ENCODE measurements at places on chromosomes 1 and 21.

DNA sequence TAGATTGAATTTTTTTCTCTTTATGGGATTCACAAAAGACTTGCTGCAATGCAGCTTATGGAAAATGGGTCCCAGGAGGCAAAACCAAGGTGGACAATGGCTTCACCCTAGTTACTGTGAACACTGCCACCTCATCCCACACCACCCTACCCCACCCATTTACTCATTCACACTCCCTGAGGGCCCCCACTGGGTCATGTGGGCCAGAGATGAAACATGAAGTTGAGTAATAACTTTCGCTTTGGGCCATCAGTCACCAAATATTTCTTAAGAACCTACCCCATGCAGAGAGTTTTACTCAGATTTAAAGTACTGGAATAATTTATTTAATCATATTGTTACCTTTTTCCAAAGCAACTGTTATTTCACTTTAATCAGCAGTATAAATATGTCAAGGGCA is 191.8 kb downstream of the TPR start:
- H3K4me1 ChIP-seq, result no peaks in the 10 kb centered on the region
- H3K27ac ChIP-seq, result no peak overlapping the region
- H3K36me3 ChIP-seq, result no peaks in the 10 kb centered on the region
- DNase-seq, result no peak
- no peak overlapping the region for H3K4me3 ChIP-seq

- no peaks in the 10 kb centered on the region for H3K27me3 ChIP-seq
- H3K4me1 ChIP-seq, result no peaks in the 10 kb centered on the region
- no peak overlapping the region for H3K4me3 ChIP-seq
- no peaks in the 10 kb centered on the region for H3K36me3 ChIP-seq
- H3K27ac ChIP-seq, result no peak overlapping the region
These were observed 14.4 kb downstream of the CLDN14 start for GRCh38 chr21:36465478-36465877.

- H3K27me3 ChIP-seq, result no peaks in the 10 kb centered on the region
- H3K36me3 ChIP-seq, result no peaks in the 10 kb centered on the region
- no peaks in the 10 kb centered on the region for H3K4me1 ChIP-seq
- no peak for DNase-seq
These were observed 168.1 kb upstream of the BEND5 start for GRCh38 chr1:48944811-48945210.

DNA sequence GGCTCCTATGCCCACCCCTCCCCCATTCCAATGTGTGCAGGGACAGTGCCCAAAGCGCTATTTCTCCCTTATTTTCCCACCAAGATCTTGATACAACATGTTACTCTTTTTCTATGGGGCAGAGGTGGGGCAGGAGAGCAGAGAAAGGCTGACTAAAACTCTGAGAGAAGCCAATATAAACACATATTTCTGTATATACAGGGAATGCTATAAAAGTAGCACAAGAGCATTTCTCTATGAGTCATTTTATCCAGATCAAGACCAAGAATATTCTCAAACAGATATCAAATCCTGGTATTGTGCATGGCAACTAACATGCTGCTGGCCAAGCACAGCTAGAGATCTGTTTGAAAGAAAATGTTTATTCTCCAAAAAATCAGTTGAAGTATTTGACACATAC is 7.3 kb downstream of the WDR26 start:
- no peak overlapping the region for H3K27ac ChIP-seq
- H3K27me3 ChIP-seq, result no peaks in the 10 kb centered on the region
- H3K4me3 ChIP-seq, result no peak overlapping the region
- peaks cover 24% of the 10 kb centered on the region for H3K36me3 ChIP-seq
- peaks cover 13% of the 10 kb centered on the region for H3K4me1 ChIP-seq

- H3K4me3 ChIP-seq, result no peak overlapping the region
- H3K27me3 ChIP-seq, result no peaks in the 10 kb centered on the region
- peaks cover 10% of the 10 kb centered on the region for H3K36me3 ChIP-seq
- no peak overlapping the region for H3K27ac ChIP-seq
- DNase-seq, result no peak
These were observed 25.1 kb downstream of the ATP8B2 start for GRCh38 chr1:154350383-154350782.

DNA sequence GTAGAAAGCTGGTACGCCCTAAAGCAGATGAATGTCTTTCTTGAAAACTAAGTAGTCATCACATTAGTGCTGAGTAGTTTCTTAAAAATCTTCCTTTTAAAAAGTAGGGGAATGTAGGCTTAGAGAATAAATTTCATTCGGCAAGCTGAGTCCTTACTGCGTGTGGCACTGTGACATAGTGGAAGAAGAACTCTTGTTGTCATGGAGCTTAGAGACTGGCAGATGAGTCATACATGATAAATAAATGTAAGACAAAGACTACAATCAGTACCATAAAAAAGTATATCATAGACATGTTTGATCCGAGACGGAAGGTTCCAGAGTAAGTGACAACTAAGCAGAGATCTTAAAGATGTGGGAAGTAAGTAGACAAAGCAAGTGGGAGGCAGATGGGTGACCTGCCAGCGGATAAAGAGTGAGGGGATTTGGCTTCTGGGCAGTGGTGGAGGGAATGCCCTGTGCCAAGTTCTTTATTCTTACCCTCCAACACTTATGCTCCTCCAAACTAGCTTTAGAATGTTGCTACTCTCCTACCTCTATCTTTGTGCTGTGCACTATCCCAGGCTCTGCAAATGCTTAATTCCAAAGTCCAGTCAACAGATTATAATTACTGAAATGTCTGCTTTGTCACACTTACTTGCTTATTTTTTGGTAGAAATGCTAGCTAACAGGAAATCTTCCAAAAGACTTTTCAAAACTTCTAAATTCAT is 608.5 kb upstream of the USP24 start:
- no peak for DNase-seq
- no peaks in the 10 kb centered on the region for H3K27me3 ChIP-seq
- no peak overlapping the region for H3K27ac ChIP-seq
- H3K36me3 ChIP-seq, result no peaks in the 10 kb centered on the region
- H3K4me1 ChIP-seq, result no peaks in the 10 kb centered on the region

- H3K4me1 ChIP-seq, result peaks cover 29% of the 10 kb centered on the region
- H3K36me3 ChIP-seq, result no peaks in the 10 kb centered on the region
- H3K27me3 ChIP-seq, result no peaks in the 10 kb centered on the region
- peak overlapping the region; percentile 11 for H3K4me3 ChIP-seq
- DNase-seq, result peak; percentile 62
These were observed 37.3 kb downstream of the VANGL2 start for GRCh38 chr1:160437432-160438316.

GRCh38 chr1:200885623-200886402 is 8.9 kb upstream of the INAVA start:
- DNase-seq, result no peak
- H3K4me3 ChIP-seq, result no peak overlapping the region
- H3K36me3 ChIP-seq, result no peaks in the 10 kb centered on the region
- H3K4me1 ChIP-seq, result peaks cover 47% of the 10 kb centered on the region
- no peaks in the 10 kb centered on the region for H3K27me3 ChIP-seq

DNA sequence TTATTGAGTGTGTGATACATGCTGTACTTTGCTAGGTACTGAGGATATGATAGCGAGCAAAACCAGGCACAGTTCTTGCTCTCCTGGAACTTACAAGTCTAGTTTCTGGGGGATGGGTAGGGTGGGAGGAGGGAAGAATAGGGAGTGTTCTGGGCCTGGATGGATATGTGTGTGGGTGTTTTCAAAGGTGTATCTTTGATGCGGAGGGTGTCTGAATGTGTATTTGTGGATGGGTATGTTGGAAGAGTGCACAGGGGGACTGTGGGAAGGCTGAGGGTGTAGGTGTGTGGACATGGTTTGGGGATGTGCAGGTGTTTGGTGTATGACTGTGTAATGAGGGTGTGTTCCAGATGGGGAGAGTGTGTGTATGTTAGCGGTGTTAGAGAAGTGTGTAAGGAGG is 4.5 kb upstream of the DPH2 start:
- no peaks in the 10 kb centered on the region for H3K27me3 ChIP-seq
- H3K36me3 ChIP-seq, result no peaks in the 10 kb centered on the region
- H3K27ac ChIP-seq, result no peak overlapping the region
- no peak for DNase-seq

GRCh38 chr1:204834752-204835151 is 35.9 kb upstream of the NFASC start:
- H3K27me3 ChIP-seq, result peaks cover 4% of the 10 kb centered on the region
- H3K4me1 ChIP-seq, result no peaks in the 10 kb centered on the region
- H3K27ac ChIP-seq, result no peak overlapping the region
- no peaks in the 10 kb centered on the region for H3K36me3 ChIP-seq
- H3K4me3 ChIP-seq, result no peak overlapping the region
- DNase-seq, result no peak

DNA sequence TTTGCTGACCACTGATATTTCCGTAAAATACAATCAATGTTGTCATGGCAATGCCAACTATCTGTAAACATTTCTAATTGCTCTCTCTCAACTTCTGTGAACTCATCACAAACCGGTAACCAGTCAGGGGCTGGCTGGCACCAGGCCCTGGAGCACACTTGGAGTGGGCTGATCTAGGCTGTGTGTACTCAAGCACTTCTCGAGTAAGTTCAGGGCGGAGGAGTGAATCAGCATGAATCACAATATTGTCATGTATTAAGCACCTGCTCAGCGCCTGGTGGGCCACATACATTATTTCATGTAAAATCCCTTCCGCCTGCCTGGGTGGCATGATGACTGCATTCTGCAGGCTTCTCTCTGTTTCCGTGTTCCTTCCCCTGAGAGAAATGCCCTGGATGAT is 212.4 kb downstream of the FOXD2 start:
- no peak overlapping the region for H3K27ac ChIP-seq
- no peak overlapping the region for H3K4me3 ChIP-seq
- no peaks in the 10 kb centered on the region for H3K4me1 ChIP-seq

- H3K27me3 ChIP-seq, result no peaks in the 10 kb centered on the region
- H3K36me3 ChIP-seq, result no peaks in the 10 kb centered on the region
- H3K4me3 ChIP-seq, result no peak overlapping the region
- DNase-seq, result no peak
These were observed 119.4 kb downstream of the PRDM16 start for GRCh38 chr1:3188150-3188971.

DNA sequence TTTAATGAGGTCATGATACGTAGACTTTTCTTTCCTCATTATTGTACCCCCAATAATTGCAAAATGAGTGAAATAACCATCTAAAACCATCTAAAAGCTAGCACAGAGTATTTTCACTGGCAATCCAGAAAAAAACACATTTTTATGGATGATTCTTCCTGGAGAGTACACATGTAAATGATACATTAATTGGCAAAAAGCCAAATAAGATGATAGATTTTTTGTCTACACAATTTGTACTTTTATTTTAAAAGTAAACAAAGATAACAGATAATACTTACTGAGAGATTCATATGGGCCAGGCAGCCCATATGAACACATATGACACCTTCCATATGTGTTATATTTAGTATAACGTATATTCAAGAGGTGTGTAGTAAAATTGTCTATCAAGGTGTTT is 2.5 kb upstream of the KRTAP19-7 start:
- H3K36me3 ChIP-seq, result no peaks in the 10 kb centered on the region
- no peak overlapping the region for H3K27ac ChIP-seq
- H3K4me1 ChIP-seq, result no peaks in the 10 kb centered on the region
- DNase-seq, result no peak
- H3K4me3 ChIP-seq, result no peak overlapping the region
- no peaks in the 10 kb centered on the region for H3K27me3 ChIP-seq

DNA sequence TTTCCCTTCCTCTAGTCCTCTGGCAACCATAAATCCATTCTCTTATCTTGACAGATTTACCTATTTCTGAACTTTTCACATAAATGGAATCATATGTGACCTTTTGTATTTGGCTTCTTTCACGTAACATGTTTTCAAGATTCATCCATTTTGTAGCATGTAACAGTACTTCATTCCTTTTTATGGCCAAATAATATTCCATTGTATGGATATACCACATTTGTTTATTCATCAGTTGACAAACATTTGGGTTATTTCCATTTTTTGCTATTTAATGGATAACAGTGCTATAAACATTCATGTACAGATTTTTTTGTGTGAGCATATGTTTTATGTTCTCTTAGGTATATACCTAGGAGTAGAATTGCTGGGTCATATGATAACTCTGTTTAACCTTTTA is 54.0 kb downstream of the RPAP2 start:
- H3K27ac ChIP-seq, result no peak overlapping the region
- no peak for DNase-seq
- H3K27me3 ChIP-seq, result no peaks in the 10 kb centered on the region
- peaks cover 7% of the 10 kb centered on the region for H3K36me3 ChIP-seq
- H3K4me3 ChIP-seq, result no peak overlapping the region

DNA sequence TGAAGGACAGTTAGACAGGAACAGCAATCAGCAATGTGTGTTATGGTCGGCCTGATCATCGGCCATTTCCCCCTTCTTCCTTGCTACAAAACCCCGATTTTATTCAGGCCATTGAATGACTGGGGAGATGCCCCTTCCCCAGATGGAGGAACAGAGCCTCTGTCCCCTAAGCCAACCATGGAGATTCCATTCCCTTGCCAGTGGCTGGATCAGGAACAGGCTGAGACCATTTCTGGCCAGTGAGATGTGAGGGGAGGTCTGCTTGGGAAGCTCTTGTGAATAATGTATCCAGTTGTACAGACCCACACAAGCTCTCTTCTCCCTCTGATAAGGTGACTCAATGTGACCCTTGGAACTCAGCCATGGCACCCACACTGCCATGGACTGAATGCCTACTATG is 7.7 kb downstream of the CSRP1 start:
- no peak overlapping the region for H3K27ac ChIP-seq
- no peak overlapping the region for H3K4me3 ChIP-seq
- H3K36me3 ChIP-seq, result peaks cover 11% of the 10 kb centered on the region
- no peaks in the 10 kb centered on the region for H3K27me3 ChIP-seq
- no peak for DNase-seq

GRCh38 chr1:19087017-19087736 is 122.9 kb downstream of the UBR4 start:
- no peaks in the 10 kb centered on the region for H3K27me3 ChIP-seq
- peak overlapping the region; percentile 75 for H3K27ac ChIP-seq
- DNase-seq, result no peak
- H3K36me3 ChIP-seq, result peaks cover 44% of the 10 kb centered on the region
- peaks cover 26% of the 10 kb centered on the region for H3K4me1 ChIP-seq
- H3K4me3 ChIP-seq, result no peak overlapping the region

GRCh38 chr1:217134857-217135568 is 411.8 kb upstream of the ESRRG start:
- no peak overlapping the region for H3K27ac ChIP-seq
- no peaks in the 10 kb centered on the region for H3K4me1 ChIP-seq
- H3K4me3 ChIP-seq, result no peak overlapping the region
- DNase-seq, result no peak

GRCh38 chr1:206847337-206847834 is 18.0 kb upstream of the IL20 start:
- H3K4me1 ChIP-seq, result no peaks in the 10 kb centered on the region
- H3K27me3 ChIP-seq, result no peaks in the 10 kb centered on the region
- H3K36me3 ChIP-seq, result no peaks in the 10 kb centered on the region
- H3K27ac ChIP-seq, result no peak overlapping the region
- no peak overlapping the region for H3K4me3 ChIP-seq

Data from GM12878 (cell line).